ENCODE measurements at places on chromosomes 5 and 9.
A peak's percentile ranks its signal among the peaks of the same experiment; 100 is the strongest.

DNA sequence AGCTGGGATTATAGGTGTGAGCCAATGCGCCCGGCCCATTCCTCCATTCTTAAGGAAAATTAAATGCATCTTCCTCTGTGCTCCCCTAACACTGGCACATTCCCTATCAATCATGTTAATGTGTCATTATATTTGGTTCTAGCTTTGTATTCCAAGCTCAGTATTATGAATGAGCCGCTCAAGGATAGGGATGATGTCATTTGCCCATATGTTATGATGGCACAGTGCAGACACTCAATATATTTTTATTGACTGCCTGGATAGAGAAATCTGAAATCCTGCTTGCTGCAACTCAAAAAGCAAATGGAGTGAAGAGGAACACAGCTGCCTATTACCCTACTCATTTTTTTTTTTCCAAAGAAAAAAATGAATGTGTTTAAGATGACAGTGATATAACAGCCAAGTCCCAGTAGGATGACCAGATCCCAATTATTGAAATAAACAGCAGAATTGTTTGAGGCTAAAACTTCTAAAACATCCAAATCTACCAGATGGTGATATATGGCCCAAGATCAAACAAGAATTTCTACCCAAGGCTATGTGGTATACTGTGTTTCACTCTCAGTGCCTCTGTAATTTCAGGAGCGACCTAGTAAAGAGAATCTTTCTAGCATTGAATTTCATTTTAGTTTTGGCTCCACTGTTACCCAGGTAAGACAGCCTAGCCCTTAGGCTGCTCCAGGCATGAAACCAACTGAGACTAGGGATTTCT is 16.3 kb downstream of the SUSD1 start:
- no peak for DNase-seq

- no peak for DNase-seq
These were observed 1688.4 kb upstream of the CDH9 start for GRCh38 chr5:28726815-28727214.

DNA sequence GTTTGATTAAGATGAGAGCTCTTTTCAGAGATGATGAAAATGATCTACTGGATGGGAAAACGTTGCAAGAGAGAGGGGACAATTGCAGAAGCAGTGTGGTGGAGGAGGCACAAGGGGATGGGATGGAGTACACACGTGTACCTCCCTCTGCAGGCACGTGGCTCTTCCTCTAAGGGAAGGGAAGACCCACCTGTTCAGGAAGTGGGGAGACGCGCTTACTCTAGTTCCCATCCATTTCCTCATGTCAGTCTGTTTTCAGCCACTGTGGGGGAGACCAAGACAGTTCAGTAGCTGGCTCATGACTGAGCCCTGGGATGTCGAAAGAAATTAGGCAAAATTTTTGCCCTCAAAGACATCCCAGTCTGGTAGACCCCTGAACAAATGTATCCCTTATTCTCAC is 619.2 kb upstream of the CLINT1 start:
- no peak for DNase-seq

DNA sequence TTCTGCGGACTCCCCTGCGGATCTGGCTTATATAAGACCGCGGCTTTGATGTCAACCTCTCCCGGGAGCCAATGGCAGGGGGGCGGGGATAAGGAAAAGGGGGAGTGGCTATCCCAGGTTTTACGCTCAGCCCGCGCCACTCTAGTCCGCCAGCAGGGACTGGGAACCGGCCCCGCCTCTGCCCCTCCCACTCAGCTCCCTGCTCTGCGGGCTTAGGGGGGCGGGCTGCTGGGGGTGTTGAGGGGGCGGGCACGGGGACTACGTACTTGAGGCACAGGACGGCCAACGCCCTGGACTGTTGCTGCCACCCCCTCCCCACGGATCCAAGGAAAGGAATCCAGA is at the start of gene HAND1:
Gene HAND1 (minus strand): TSS at position 4 of the 342 bp plus-strand sequence. CDS start 219 bp downstream, outside the sequence.
- DNase-seq, result no peak

GRCh38 chr5:61332851-61333320 is 828 bp downstream of the ZSWIM6 start:
- no peak for DNase-seq

DNA sequence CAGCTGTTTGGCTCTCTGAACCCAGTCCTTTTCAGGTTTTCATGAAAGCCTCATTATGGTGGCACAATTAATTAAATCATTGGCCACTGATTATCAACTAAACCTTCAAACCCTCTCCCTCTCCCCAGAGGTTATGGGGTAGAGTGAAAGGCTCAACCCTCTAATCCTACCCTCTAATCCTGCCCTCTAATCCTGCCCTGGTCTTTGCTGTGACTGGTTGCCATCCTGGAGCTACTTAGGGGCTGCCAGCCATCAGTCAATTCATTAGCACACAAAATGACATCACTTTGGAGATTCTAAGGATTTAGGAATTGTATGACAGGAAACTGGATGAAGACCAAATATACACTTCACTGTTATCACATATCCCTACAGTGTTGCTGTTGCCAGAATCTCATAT is 36.1 kb downstream of the ANKS6 start:
- DNase-seq, result no peak

DNA sequence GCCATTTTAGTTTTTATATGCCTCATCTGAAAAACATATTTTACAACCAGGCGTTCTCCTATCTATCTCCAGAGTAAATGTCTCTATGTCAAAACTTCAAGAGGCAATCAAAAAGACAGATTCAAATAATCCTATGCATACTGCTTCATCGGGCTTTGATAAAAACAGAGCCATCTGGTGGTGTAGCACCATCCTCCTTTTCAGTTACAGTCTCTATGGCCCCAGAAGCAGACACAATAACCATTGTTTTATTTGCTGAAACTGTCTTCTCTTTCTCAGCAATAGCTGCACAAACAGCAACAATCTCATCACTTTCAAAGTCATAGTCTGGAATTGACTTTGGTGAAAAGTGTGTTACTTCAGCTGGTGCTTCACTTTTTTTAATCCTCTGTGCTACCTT is 36.3 kb downstream of the PTGER4 start:
- no peak for DNase-seq

- peak; percentile 50 for DNase-seq
These were observed 22.0 kb upstream of the MAPK9 start for GRCh38 chr5:180313677-180314505.

DNA sequence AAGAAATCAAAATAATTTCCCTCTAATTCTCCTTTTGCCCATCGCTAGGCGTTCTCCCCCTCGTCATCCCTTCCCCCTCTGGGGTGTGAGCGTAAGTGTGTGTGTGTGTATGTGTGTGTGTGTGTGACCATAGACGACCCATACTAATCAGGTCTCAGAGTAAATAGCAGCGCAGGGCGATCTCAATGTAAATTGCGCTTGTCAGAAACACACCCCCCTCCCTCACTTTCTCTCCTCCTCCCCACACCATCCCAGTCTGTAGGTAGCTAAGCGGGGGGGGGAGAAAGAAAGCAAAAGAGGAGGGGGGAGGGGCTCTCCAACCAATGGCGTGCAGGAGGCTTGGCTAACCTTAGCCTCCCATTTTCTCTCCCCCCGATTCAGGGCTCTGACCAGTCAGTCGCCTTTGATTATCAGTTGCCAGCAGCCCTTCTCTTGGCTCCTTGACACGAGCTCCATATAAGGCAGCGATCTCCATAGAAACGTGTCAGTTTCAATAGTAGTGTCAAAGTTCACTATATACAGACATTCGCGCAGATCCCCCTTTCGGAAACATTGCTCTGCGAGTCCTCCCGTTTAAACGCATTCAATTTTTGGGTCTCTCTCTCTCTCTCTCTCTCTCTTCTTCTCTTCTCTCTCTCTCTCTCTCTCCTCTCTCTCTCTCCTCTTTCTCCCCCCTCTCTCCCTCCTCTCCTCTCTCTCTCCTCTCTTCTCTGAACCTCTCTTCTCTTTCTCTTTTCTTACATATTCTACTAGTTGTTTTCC is at the start of gene NR2F1:
Gene NR2F1 (plus strand): TSS at position 546 of the 762 bp plus-strand sequence. CDS start 1,802 bp downstream, outside the sequence.
- no peak for DNase-seq

GRCh38 chr5:150411245-150411979 is 1.3 kb downstream of the CD74 start:
- DNase-seq, result no peak

GRCh38 chr9:109997682-109998081 is 210.3 kb downstream of the C9orf152 start:
- no peak for DNase-seq

DNA sequence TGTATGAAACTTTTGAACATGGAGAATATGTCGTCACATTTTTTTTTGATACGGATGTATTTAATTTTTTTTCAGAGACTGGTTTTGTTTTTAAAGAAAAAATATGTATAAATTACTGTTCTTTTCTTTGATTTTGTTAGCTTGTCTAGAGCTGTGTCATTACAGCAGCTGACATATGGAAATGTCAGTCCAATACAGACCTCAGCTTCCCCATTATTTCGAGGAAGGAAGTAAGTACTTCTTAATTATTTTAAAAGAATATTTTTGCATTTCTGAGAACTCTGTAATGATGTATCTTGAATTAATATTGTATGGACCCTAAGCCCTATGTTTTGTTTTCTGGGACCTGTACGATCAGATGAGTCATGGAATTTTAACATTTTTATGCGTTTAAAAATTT is 7.6 kb downstream of the TENT2 start:
- DNase-seq, result no peak

- DNase-seq, result no peak
These were observed 695 bp upstream of the ANXA6 start for GRCh38 chr5:151158287-151158661.

GRCh38 chr5:126471875-126472537 is 48.8 kb downstream of the GRAMD2B start:
- no peak for DNase-seq

DNA sequence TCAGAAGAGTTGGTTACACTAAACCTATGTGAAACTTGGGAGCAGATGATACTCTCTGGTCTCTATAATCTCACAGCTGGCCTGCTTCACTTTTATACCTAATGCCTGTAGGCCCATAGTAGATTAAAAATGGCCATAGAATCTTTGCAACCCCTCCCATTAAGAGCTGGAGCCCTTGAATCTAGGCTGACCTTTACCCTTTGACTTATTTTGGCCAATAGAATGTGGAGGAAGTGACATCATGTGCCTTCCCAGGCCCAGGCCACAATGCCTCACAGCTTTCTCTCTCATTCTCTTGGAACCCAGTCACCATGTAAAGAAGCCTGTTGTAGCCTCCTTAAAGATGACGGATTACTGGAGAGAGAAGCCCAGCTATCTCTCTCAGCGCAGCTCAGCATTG is 251.0 kb downstream of the NR3C1 start:
- no peak for DNase-seq

All from stimulated activated CD8-positive, alpha-beta memory T cell treated with anti-CD3 and anti-CD28 coated beads, Interleukin-4, amount 100 ng/mL, for 1 hour (primary cell).